ENCODE measurements at places on chromosomes 3 and 15.
A peak's percentile ranks its signal among the peaks of the same experiment; 100 is the strongest.

DNA sequence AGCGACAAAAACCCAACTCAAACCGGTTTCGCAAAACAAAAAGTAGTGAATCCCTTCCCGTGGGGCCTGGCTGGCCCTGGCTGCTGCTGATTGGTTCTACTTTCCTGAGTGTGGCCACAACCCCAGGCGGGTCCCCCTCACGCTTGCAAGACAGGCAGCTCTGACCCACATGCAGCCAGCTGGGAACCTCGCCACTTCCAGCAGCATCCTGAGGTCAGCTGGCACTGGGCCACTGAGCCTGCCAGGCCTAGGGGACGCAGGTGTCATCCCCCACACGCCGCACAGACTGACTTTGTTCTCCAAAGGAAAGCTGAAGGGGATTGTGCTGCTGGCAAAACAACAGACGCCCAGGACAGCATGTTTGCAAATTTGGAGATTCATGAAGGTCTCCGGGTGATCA, 111.1 kb downstream of the TPRA1 start:
- DNase-seq: no peak

GRCh38 chr3:128753715-128754114, 27.7 kb downstream of the RAB7A start:
- DNase-seq: no peak

DNA sequence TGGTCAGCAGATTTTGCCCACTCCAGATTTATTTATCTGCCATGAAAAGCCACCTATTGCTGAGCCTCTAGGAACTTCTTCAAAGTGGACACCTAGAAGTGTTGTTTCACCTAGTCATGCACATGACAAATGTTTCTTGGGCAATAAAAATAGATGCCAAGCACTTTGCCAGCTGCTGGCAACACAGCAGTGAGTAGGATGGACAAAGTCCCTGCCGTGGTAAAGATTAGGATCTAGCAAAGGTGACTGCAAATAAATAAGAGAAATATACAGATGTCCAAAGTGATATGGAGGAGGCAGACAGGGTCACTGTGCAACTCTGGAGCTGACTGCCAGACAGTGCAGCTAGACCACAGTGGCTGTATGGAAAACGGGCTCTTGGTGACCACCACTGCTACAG, 137.9 kb downstream of the SUCLG2 start:
- no peak for DNase-seq

- no peak for DNase-seq
These were observed 871.5 kb downstream of the DIPK2A start for GRCh38 chr3:144843099-144843498.

DNA sequence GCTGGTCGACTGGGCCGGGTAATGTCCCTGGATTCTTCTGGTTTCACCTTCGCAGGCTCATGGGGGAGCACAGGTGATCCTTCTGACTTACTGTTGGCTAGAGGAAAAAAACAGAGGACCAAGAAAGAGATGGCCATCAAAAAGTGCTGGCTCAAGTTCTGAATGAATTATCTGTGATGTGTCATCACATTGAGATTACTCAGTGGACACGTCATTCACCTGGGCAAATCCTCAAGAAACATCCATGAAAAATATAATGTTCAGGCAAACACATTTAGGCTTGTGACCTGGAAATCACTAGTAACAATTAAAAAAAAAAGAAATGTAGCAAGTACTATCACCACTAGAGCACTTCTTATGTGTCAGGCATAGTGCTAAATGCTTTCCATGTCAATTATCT, 81.5 kb upstream of the SLC2A2 start:
- DNase-seq: peak; percentile 38

- no peak for DNase-seq
These were observed 100.5 kb downstream of the WDR72 start for GRCh38 chr15:53658827-53659555.

DNA sequence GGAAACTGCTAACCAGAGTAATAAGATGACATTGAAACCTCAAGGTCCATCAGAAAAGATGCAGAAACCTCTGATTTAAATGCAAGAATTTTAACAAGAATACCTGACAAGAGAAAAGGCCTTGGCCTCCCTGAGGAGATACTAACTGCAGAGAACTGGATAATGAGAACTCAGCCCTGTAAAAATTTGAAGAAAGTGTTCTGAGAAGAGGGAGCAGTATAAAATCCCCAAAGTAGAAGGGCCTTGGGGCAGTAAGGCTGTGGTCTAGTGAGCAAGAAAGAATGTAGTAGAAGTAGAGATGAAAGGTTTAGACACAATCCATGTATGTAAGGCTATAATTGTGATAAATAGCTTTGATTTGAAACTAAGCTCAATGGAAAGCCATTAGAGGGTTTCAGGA, 394.1 kb downstream of the ZBBX start:
- DNase-seq: peak; percentile 9

All from fibroblast of skin of right biceps (primary cell).